ENCODE measurements at places on chromosomes 12 and 14.

DNA sequence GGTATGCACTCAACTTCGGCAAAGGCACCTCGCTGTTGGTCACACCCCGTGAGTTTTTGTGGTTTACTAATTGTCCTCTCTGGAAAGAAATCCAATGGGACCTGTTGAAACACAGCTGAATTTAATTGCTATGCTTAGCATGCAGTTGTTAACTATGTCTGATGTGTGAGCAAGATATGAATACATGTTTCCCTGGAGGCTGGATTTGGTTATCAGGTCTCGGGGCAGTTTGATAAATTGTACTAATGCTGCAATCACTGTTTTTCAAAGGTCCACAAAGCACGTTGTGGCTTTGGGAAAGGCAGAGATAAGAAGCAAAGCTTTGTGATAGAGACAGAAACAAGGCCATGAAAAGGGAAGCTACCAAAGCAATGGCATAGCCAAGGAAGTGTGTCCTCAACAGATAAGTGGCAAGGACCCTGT lies 91.3 kb downstream of the DAD1 start:
- no peak for DNase-seq

DNA sequence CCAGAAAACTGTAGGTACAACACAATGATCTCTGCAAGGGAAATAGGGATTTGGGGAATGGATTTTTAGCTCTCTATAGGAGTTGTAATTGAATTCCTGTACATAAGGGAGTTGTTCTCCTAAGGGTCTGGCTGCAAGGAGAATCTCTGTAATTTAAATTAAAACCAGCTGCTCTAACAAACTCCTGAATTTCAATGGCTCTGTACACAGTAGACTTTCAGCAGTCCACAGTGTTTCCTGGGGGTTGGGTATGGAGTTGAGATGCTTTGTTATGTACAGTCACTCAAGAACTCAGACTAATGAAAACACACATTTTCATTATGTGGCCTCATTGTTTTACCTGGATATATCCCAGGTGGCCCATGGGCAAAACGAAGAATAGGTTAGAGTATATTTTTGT lies 93.2 kb downstream of the NAV3 start:
- DNase-seq: no peak

GRCh38 chr14:38524636-38525509 lies 269.0 kb upstream of the CLEC14A start:
- no peak for DNase-seq

GRCh38 chr12:25981597-25981996 lies 23.1 kb downstream of the RASSF8 start:
- DNase-seq: no peak

DNA sequence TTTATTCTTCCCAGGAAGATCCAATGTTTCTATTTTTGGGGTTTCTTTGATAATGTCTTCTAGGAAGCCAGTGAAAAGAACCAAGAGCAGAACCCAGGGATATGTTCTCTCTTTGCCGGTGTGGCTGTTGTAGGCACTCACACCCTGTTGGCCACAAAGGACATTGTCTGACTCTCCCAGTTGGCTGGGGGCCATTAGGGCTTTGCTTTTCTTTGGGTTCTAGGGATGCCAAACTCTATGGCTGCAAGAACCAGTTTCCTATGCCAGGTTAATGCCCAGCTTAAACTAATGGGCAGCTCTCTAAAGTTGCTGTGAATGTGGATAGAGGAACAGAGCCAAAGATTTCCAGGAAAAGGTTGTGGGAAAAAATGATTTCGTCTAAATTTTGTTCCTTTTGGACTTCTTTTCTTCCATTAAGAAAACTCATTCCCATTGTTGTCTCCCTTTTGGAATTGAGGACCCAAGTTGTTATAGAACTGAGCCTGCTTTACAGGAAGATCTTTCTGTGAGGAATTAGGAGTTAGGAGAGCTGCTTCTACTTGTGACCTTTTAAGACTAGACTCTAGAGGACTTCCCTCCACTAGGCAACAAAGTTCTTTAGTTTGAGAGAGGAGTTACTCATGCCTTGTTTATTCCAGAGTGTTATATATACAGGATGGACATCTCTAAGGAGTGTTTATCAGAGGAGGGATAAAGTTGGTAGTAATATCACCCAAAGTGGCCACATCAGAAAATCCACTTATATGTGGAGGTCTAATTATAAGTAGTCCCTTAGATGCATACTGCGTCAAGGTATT lies 13.1 kb downstream of the COPZ1 start:
- no peak for DNase-seq

DNA sequence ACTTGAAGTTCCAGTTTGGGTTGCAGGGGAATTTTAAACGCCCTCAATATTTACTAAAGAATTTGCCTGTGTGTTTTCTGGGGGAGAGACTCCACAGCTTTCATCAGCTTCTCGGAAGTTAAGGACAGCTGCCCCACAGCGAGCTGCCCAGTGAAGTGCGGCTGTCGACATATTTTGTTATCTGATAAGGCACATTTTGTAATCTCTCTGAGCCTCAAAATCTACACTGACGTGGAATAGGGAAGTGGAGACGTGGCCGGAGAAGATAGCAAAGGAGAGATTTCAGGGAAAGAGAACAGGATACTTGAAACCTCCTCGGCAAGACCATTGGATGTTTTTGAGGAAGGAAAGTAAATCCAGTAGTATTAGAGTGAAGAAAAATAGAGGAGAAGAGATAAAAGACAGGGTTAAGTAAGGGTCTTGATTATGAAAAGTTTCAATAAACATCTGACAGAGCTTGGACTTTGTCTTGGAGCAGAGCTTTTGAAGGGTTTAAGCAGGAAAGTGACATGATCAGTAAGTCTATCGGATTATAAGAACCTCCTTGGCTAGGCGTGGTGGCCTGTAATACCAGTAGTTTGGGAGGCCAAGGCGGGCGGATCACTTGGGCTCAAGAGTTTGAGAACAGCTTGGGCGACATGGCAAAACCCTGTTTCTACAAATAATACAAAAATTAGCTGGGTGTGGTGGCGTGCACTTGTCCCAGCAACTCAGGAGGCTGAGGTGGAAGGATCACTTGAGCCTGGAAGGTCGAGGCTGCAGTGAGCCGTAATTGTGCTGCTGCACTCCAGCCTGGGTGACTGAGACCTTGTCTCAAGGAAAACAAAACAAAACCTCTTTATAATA lies 1.1 kb downstream of the POLR3B start:
- no peak for DNase-seq

DNA sequence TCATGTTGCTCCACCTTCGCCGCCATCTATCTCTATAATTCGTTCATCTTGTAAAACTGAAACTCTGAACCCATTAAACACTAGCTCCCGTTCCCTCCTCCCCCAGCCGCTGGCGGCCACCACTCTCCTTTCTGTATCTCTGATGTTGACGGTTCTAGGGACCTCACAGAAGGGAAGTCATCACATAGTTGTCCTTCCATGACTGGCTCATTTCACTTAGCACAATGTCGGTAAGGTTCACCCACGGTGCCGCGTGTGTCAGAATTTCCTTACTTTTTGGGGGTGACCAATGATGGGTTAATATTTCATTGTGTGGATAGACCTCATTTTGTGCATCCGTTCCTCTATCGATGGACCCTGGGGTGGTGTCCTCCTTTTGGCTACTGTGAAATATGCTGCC lies 2.0 kb upstream of the CACNA2D4 start:
- no peak for DNase-seq

DNA sequence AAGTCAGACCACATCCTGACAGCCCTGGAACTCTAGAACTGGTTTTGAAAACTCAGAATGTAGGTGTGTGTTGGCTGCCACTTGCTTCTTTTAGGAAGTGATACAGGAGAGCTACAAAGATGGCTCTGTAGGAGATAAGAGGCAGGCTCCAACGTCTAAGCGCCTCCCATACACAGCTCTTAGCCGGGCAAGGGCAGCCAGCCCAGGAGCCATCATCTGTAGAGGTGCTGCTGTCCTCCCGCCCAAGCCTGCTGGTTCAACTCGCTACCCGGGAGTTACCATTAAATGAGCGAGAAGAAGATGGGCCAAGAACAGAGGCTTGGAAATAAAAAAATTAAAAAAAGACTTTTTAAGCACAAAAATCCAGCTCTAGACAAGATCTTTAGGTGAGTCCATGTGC lies 61.2 kb upstream of the DIO3 start:
- no peak for DNase-seq

Measured in amygdala (tissue), 56 donors.